Sigmoid colon (tissue), 7 donors: ENCODE measurements at places on chromosomes 5 and 9. TPM values are rescaled to one million over a fixed set of nuclear protein-coding genes. Genes with fewer than 3 reads are reported as not detected.

DNA sequence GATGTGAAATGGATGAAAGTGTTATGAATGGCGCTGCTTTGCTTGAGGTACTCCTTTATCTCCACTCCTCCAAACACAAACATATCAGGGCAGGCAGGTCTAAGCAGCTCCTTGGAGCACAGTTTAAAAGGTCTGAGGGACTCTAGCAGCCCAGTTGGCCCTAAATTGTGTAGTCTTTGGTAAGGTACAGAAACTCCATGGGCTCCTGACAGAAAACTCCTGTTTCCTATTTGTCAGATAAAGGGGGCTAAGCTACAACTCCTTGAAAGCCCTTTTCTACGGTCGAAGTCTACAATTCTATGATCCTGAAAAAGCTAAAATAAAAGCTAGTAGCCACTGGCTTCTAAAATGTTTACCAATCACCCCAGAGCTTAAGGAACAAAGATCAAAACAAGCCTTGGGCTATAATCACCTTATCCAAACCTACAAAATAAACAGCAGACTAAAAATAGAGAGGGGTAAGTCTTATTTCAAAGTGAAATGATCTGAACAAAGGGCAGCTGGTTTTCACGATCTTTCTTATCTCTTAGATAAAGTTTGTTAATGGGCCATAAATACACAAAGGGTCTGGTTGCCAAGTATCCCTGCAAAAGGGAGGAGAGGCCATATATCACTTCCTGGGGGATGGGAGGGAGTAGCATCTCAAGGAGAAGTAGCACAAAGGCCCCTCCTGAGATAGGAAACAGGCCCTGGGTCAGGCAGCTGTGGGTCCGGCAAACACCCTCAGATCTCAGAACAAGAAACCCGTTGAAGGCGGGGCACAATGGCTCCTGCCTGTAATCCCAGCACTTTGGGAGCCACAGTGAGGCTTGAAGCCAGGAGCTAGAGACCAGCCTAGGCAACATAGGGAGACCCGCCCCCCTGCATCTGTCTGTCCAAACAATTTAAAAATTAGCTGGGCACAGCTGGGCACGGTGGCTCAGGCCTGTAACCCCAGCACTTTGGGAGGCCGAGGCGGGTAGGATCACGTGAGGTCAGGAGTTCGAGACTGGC is 28.3 kb upstream of the DENND4C start:
- DNase-seq = no peak

GRCh38 chr5:1210832-1211251 is 9.4 kb downstream of the SLC6A19 start:
- DNase-seq = no peak

- DNase-seq = no peak
Measured at GRCh38 chr5:59119480-59119879, 536.6 kb downstream of the RAB3C start.

IFNE gene
- total RNA-seq = not detected

DNA sequence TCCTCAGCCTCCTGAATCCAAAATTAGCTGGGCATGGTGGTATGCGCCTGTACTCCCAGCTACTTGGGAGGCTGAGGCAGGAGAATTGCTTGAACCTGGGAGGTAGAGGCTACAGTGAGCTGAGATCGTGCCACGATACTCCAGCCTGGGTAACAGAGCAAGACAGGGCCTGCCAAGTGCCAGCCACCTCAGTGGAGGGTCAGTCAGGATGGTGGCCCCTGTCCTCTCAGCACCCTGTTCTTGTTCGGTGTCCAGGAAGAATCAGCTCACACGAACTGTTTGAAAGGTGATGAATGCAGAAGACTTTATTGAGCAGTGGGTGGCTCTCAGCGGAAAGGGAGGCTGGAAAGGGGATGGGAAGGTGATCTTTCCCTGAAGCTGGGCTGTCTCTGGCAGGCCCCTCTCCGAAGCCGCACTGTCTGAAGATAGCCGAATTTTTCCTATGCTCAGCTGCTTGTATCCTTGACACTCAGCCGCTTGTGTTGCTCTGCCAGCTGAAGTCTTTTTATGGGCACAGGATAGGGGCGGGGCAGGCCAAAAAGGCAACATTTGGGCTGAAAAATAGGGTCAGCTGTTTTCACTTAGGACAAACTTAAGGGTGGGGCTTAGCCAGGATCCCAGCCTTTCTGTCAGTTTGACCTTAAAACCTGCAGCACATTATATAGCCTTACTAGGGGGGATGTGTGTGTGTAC is 50.9 kb downstream of the UBE2R2 start:
- peak; percentile 78 for DNase-seq

GABRA6 gene
- total RNA-seq = not detected

NDUFB6 gene
- 97.6 TPM for total RNA-seq

DNA sequence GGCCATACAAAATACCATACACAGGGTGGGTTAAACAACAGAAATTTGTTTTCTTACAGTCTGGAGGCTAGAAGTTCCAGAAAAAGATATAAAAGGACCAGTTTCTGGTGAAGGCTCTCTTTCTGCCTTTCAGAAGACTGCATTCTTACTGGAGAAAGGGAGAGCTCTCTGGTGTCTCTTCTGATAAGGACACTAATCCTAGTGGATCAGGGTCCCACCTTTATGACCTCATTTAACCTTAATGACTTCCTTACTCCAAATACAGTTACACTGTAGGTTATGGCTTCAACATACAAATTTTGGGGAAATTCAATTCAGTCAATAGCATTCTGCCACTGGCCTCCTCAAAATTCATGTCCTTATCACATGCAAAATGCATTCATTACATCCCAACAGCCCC is 351.9 kb upstream of the POU5F2 start:
- DNase-seq = no peak
